ENCODE measurements at places on chromosomes 6 and 20. TPM values are rescaled to one million over a fixed set of nuclear protein-coding genes. Genes with fewer than 3 reads are reported as not detected.

Gene KIF25
- total RNA-seq: not detected

Gene DDX43
- total RNA-seq: 0.75 TPM

Gene LRRC1
- 5.7 TPM for total RNA-seq

Gene ZNF318
- 5.4 TPM for total RNA-seq

Gene MAFB
- total RNA-seq: 0.63 TPM

Gene RNF8
- total RNA-seq: 31.6 TPM

Gene SNAI1
- total RNA-seq: 2.9 TPM

Gene COX4I2
- total RNA-seq: not detected

Gene C20orf144
- 0.09 TPM for total RNA-seq

Gene SLC26A8
- not detected for total RNA-seq

Gene MLN
- total RNA-seq: not detected

Gene ECT2L
- total RNA-seq: not detected

Gene IL17F
- not detected for total RNA-seq

Gene LRRC73
- total RNA-seq: 0.19 TPM

Gene KATNA1
- total RNA-seq: 26.7 TPM

Gene CDSN
- under 0.01 TPM for total RNA-seq
